HuH-7.5 (cell line): ENCODE measurements at places on chromosomes 3 and 15.

- no peak for DNase-seq
Measured at GRCh38 chr3:75341324-75342067, 322.6 kb upstream of the FRG2C start.

DNA sequence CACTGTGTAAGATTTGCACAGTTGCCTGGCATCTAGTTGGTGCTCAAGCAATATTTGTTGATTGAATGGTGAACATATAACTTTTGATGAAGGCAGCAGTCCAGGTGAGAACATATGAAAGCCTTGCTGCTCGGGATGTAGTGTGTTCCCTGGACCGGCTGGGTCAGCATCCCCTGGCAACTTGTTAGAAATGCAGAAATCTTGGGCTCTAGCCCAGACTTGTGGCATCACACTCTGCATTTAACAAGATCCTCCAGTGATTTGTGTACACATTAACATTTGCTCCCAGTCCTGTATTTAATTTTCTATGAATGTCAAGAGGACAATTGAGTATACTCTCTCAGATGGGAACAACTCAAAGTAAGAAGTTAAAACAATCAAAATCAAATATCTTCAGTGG is 69.0 kb upstream of the SAMMSON start:
- no peak for DNase-seq

GRCh38 chr3:47128137-47128536 is 35.8 kb downstream of the SETD2 start:
- no peak for DNase-seq

- no peak for DNase-seq
Measured at GRCh38 chr15:91331581-91331980, 231.5 kb downstream of the SV2B start.

- DNase-seq: no peak
Measured at GRCh38 chr3:72632129-72632528, 216.1 kb downstream of the SHQ1 start.

DNA sequence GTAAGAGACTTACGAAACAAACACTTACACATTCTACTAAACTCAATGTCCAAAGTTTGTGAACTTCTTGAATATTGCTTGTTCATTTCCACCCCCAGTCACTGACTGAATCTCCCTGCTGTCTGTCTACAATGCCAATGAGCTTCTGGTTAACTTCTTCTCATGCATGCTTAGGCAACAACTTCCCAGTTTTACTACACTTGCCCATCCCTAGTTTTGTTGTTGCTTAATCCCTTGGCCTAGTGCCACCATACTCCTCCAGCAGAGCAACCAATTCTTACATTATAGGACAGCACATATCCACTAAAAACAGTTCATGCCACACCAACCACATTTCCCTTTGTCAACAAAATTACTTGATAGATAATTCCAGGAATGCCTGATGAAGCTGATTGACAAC is 40.9 kb upstream of the CCR2 start:
- DNase-seq: peak; percentile 30

DNA sequence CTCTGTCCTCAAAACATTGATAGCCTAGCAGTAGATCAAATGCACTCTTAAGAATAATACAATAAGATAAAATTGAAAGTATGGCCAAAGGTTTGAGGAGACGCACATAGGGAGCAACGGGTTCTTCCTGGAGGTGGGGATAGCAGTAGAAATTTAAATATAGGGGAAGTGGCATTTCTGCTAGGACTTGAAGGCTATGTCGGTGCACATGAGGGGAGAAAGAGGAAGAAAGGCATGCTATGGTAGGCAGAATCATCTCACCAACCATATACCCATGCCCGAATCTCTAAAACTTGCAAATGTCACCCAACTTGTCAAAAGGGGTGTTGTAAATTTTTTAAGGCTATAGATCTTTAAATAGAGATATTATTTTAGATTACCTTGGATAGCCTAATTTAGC is 735.1 kb upstream of the LMCD1 start:
- no peak for DNase-seq

DNA sequence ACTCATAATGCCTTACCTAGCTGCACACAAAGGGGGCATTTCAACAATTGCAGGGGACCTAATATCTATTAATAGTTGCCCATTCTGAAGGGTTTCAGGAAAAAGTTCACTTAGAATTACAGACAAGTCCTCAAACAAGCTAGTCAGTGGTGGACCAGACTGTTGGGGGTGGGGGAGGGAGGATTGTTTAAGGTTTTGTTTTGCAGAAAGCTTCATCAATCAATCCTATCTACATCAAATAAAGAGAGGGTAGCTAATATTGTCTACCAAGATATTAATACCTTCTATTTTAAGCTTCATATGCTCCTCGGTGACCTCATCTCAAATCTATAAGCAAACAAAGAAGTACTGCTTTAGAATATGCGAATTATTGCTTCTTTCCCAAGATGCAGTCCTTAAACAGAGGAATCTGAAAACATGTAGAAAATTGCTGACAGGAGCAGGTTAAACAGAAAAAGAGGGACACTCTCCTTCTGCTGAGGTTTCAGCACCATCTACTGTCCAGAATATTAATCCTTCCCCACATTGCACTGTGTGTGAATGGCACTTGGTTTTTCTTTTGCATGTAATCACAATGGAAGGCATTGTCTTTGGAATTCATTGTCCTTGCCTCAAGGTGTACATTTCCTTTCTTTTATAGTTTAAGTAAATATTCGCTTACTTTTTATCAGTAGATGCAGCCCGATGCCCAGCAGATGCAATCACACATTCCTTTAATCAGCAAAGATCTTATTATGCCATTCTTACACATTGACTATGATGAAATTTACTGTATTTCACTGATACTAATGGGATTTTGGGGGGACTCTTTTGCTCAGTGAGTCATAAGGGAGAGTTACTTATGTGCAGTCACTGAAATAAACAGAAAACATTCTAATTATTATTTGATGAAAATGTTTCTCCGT is 94.7 kb downstream of the IL5RA start:
- DNase-seq: peak; percentile 39

DNA sequence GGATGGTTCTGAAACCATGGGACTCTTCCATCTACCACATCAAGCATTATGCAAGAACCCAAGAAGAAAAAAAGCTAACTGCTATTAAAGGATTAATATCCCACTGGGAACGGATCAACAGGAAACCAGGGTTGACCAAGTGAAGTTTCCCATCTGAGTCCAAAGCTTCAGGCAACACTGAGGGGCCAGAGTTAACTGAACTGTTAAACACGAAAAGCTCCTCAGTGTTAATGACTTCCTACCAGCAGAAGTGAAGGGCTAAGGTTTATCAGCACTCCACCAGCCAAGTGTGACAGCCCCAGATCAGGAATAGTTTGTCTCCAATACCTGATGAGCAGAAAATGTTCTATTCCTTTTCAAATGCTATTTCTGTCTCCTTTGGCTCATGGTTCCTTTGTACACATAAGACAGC is 36.7 kb downstream of the PTPN9 start:
- no peak for DNase-seq

DNA sequence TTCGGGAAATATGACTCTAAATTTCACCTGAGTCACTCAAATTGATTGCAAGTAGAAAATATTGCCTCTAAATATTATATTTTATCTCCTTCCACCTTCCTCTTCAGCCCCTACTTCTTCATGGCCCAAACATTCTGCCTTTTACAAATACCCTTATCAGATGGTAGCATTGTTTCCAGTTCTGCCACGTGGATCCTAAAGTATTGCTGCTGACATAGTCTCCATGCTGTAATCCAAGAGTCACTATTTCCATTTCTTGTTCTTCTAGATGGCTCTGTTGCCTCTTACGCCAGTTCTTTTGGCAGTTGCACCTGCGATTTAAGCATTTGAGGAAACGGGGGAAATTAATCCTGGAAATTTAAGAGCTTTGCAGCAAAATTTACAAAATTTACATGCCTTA is 13.6 kb downstream of the LMOD3 start:
- DNase-seq: no peak
